ENCODE measurements at places on chromosomes 6 and 20.

- no peak for DNase-seq
Measured at GRCh38 chr20:41094353-41095055, 42.8 kb upstream of the PLCG1 start.

DNA sequence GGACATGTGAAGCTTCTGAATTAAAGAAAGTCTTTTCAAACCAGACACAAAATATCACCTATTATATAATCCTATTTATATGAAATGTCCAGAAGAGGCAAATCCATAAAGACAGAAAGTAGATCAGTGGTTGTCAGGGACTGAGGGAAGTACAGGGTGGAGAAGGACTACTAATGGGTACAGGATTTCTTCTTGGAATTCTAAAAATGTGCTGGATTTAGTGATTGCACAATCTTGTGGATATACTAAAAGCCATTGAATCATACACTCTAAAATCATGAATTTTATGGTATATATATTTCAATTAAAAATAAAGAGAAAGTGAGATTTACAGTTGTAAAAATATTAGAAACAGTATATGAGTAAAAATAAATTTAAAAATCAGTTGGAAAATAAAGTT is 18.7 kb upstream of the MC3R start:
- DNase-seq, result no peak

GRCh38 chr6:169959136-169960002 is 207.9 kb downstream of the ERMARD start:
- peak; percentile 74 for DNase-seq

GRCh38 chr20:35806075-35806474 is 34.3 kb downstream of the PHF20 start:
- DNase-seq, result no peak

- DNase-seq, result peak; percentile 54
Measured at GRCh38 chr6:593139-593906, 63.6 kb downstream of the HUS1B start.

DNA sequence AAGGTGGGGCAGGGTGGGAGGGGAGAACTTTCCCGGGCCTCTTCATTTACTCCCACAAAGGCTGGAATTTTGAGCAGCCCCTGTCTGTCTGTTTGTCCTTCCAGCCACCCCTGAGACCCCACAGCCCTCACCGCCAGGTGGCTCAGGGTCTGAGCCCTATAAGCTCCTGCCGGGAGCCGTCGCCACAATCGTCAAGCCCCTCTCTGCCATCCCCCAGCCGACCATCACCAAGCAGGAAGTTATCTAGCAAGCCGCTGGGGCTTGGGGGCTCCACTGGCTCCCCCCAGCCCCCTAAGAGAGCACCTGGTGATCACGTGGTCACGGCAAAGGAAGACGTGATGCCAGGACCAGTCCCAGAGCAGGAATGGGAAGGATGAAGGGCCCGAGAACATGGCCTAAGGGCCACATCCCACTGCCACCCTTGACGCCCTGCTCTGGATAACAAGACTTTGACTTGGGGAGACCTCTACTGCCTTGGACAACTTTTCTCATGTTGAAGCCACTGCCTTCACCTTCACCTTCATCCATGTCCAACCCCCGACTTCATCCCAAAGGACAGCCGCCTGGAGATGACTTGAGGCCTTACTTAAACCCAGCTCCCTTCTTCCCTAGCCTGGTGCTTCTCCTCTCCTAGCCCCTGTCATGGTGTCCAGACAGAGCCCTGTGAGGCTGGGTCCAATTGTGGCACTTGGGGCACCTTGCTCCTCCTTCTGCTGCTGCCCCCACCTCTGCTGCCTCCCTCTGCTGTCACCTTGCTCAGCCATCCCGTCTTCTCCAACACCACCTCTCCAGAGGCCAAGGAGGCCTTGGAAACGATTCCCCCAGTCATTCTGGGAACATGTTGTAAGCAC is 46.0 kb upstream of the TTPAL start:
- DNase-seq, result no peak

- DNase-seq, result no peak
Measured at GRCh38 chr6:71982389-71982788, 96.0 kb downstream of the RIMS1 start.

- DNase-seq, result no peak
Measured at GRCh38 chr6:125499535-125499934, 197.8 kb upstream of the HDDC2 start.

DNA sequence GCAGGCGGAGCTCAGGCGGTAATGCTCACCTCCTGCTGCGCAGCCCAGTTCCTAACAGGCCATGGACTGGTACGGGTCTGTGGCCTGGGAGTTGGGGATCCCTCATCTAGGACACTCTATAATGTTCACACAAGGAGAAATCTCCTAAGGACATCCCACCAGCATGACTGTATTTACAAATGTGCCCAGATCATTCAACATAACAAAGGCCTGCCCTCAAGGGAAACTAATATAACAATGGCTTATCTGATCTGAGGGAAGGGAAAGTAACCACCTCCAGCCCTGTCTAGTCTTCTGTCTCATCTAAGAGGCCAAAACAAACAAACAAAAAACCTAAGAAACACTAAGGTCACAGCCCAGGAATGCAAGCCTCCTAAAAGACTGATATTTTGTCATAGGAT is 232.8 kb downstream of the RNGTT start:
- DNase-seq, result no peak

- DNase-seq, result no peak
Measured at GRCh38 chr6:147677647-147678046, 169.2 kb downstream of the SAMD5 start.

DNA sequence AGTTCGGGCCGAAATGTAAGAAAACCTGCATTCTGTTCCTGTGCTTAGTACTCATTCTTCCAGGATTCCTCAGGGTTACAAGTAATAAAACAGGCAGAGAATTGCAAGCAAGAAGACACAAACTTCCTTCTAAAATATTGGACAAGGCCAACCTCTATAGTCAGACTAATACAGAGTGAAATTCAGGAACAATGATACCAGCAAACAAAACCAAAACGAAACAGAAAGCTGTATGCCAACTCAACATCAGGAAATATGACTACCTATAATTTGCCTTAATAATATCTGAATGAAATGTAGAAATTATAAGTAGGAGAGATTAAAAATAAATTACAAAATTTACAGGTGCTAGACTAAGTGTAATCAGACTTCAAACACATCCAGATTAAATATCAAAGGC is 238.8 kb downstream of the HIVEP2 start:
- DNase-seq, result no peak

GRCh38 chr6:167476844-167477595 is 152.1 kb downstream of the TTLL2 start:
- no peak for DNase-seq

DNA sequence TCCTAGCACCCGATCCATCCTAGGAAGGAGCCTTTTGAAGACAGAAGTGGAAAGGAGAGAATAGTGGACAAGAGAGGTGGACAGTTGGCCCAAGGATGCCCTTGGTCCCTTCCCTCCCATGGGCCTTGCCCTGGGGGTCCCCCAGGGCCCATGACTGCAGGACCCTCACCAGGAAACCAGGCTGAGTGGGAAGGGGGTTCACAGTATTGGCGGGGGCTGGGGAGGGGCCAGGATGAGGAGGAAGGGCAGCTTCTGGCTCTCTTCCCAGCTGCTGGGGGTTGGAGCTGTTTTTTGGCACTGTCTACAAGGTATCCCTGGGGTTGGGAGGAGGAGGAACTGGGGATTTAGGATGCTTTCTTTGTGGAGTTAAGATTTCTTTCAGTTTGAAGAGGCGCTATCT is 4.0 kb upstream of the DSN1 start:
- peak; percentile 12 for DNase-seq

DNA sequence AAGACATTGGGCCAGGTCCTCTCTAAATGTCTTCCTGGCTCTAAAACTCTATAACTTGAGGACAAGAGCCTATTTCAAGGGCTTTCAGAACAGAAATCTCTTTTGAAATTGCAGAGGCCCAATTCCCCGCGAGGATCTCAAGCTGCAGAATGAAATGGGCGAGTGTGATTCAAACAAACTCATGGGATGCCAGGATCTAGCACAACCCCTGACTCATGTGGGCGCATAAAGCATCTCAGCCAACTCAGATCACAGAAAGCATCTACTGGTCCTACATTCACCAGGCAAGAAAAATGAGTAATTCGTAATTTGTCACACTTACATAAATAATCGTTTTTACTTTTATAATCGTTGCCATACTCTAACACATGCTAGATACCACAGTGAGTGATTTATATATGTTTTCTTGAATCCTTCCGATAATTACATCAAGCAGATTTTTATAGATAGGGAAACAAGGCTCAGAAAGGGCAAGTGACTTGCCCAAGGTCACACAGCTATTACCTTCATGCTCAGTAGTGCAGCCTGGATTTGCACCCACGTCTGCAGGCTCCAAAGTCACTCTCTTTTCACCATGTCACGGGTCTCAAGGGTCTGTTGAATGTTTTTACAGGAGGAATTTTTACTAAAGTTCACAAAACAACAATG is 26.2 kb downstream of the FOXF2 start:
- no peak for DNase-seq

- no peak for DNase-seq
Measured at GRCh38 chr20:53608456-53609452, 15.1 kb upstream of the ZNF217 start.

- DNase-seq, result no peak
Measured at GRCh38 chr20:2671977-2672376, 8.0 kb upstream of the IDH3B start.

GRCh38 chr6:165092881-165093595 is 216.4 kb downstream of the C6orf118 start:
- no peak for DNase-seq
